Amniotic epithelial cell (primary cell): ENCODE measurements at places on chromosomes 5 and 9.
A peak's percentile ranks its signal among the peaks of the same experiment; 100 is the strongest.

DNA sequence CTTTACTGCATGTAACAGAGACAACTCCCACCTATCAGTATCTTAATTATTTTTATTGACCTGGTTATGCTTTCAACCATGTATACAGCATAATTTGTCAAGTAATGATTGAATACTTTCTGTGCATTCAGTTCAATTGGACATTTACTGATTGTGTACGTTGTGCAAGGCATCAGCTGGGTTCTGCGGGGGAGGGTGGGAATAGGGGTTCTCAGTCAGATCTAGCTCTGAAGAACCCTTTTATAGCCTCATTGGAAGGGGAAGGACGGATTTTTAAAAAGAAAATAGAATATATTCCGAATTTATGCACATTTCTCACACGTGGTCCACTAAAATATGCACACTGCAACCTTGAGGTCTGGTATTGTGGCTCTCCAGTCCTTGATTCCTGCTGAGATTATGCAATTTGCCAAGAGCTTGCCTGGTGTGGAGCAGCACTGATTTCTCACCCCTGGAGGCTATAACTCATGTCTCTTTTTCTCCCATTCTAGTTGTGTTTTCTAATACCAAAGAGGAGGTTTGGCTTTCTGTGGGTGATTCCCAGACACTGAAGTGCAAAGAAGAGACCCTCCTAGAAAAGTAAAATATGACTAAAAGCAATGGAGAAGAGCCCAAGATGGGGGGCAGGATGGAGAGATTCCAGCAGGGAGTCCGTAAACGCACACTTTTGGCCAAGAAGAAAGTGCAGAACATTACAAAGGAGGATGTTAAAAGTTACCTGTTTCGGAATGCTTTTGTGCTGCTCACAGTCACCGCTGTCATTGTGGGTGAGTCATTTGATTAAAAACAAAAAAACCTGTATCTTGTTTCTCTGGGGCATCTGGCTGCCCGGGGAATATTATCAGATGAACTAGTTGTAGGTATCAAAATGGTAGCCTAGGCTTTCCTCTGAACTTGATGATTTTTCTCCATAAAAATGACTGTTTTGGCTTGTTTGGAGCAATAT lies 1.7 kb downstream of the SLC1A3 start:
- peak; percentile 89 for DNase-seq

GRCh38 chr5:79806741-79807140 lies 117.1 kb downstream of the CMYA5 start:
- no peak for DNase-seq

DNA sequence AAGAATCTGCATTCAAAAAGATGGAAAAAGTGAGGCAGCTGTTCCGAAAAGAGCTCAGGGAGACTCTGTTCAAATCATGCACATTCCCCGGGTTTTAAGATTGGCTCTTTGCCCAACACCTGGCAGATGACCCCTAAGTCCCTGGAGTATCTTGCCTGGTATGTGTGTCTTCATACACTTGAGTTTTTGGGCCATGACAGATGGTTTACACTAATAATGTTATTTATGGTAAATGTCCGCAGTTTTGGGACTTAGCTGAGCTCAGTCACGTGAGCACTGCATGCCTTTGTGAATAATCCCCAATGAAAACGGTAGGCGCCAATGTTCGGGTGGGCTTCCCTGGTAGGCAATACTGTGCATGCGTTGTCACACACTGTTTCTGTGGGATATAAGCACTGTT lies 316.1 kb downstream of the PRDM9 start:
- DNase-seq, result no peak

DNA sequence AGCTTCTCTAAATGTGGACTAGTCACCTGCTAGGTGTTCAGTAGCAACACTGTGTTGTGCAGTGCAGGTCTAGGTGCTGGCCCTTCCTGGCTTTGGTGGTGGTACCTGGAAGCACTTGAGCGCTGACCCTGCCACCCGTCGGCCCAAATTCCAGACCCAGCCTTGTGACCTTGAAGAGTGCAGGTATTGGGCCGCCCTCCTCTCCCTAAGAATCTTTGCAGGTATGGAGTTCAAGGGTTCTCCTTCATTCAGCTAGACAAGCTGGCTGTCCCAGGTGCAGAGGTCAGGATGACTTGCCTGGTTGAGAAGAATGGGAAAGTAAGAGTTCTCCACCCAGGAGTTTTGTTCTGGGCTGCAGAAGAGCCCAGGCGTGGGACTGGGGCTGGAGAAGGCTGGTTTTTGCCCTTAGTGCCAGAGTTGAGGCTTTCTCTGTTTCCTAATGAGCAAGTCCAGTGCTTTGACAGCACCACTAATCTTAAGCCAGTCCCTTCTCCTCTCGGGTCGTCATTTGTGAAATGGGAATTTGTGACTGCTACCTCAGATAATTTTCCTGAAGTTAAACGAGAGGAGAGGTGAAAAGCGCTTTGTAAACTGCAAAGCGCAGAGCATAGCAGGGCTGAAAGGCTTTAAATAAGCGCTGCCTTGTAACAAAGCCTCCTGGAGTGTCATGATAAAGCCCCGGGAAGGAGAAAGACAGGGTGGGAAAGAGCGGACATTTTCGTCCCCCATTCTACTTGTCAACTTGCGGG lies 4.0 kb downstream of the FOXE1 start:
- DNase-seq, result no peak

DNA sequence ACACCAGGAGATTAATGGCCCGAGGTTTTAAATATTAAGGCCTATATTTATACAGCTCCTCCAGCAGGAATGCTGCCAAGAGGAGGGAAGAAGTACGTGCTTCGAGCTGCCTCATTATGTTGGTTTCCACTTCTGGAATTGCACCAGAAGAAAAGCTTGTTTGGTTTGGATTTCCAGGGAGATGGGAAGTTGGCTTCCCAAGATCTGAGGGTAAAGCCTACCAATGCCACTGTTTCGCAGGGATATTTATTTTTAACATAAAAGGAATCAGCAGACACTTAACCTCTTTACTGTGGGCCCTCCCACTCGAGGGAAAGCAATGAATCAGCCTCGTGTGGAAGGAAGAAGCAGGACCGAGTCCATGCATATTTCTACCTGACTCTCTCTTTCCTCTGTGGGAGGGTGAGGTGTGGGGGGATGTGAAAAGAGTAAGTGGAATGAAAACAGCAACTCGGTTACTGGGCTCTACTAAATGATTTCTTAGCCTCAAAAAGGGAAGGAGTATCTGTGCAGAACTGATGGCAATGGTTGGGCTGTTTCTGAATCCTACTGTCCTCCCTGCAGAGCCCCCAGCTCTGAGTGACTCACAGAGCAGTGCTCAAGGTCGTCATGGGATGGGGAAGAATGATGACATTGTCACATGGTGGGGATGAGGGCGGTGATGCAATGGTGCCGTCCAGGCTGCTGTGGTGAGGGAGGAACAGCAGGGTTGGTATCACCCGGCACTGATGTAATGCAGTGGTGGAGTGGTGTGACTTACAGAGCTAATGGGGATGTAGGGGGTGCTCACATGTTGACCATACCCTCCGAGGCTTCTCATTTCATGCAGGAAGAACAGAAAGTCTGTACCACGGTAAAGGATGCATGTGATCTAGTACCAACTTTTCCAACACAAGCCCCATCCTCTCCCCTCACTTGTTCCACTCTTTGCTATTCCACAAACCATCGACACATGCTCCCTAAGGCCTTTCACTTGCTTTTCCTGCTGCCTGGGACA lies 215.0 kb upstream of the PANK3 start:
- DNase-seq, result peak; percentile 81

GRCh38 chr9:134693011-134693410 lies 51.4 kb downstream of the COL5A1 start:
- DNase-seq, result no peak

GRCh38 chr9:130667120-130667435 lies 2.7 kb downstream of the PRDM12 start:
- DNase-seq, result no peak

DNA sequence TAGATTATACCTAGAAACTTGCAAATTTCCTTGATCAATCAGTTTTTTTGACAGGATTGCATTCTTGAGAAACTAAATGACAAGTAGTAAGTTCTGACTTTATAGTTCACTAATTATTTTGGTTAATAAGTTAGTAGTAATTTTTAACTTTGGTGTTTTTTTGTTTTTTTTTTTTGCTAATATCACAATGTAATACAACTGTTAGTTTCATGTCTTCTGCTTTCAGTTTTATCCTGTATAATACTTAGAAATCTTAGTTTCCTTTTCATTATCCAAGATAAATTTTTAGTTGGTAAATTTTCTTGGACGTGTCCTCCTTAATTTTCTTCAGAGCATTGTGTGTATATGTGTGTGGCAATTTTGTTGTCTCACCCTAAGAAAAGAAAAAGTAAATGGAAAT lies 57.8 kb downstream of the CWC27 start:
- no peak for DNase-seq

- DNase-seq, result no peak
Measured at GRCh38 chr5:151892393-151892792, 32.3 kb downstream of the GLRA1 start.

GRCh38 chr5:36561601-36562000 lies 44.8 kb upstream of the SLC1A3 start:
- DNase-seq, result no peak

DNA sequence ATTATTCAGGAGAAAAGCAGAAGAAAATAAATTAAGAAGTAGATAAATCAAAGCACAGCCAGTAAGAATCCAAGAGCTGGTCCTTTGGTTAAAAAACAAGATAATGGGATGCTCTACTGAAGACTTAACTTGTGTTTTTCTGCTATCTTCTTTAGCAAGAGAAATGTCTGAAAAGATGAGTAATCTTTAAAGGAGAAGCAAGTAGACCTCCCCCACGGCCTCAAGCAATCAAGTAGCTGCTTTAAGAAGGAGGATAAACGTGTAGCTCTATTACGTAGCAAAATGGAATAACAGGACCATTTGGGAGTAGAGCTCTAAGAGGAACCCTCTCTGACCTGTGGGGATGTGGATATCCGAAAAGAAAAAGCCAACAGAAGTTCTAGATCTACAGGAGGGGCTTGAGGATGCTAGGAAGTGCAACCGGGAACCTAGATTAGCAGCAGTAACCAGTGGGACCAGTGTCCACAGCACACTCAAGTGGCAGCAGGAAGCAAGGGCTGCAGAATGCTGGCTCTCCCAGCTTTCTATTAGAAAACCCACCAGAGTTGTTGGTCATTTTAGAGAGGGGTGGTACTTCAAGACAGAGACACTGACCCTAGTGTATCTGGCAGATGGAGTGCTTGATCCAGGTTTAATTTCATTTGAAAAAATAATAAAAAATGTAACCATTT lies 185.4 kb downstream of the GABBR2 start:
- DNase-seq, result peak; percentile 70
